ENCODE measurements at places on chromosomes 7 and 10.

DNA sequence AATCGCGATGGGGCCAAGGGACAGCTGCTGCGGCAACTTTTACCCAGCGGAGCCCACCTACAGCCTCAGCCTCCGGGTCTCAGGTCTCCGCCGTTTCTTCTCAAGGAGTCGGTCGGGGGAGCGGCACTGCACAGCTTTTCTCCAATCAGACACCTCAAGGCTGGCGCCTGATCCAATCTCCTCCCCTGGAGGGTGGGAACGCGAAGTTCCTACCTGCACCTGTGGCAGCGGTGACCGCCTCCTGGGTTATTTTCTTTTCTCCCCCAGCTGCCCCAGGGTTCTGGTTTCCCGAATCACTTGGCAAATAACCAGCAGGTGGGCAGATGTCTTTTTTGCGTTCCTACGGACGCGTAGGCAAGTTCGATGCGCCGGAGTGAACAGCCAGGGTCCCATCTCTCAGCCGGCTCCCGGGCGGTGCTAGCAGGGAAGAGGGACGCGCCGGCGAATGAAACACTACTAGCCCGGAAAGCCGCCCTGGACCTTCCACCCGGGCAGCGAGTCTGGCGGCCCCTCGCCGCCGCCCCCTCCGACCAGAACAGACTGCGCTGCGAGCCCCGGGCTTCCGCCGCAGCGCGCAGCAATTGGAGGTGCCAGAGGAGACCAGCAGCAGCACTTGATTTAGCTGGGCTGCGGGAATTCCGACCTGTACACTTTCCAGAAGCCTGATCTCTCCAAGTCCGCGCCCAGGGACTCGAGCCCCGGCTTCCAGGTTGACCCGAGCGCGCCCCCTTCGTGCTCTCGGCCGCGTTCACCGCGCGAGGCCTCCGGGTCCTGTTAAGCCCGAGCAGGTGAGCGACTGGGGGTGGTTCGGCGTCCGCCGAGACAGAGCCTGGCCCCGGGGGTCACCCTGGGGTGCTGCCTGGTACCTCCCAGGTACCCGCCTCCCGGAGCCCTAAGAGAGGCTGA, at the start of gene PRR15:
PRR15 (plus strand) TSS at position 246 of the 906 bp plus-strand sequence. CDS start 2,495 bp downstream, outside the sequence.
- no peaks in the 10 kb centered on the region for H3K27me3 ChIP-seq
- H3K36me3 ChIP-seq = peaks cover 3% of the 10 kb centered on the region
- peaks cover 38% of the 10 kb centered on the region for H3K4me1 ChIP-seq
- peak within 1 kb of the TSS; percentile 91 for H3K4me3 ChIP-seq
- H3K27ac ChIP-seq = peak within 1 kb of the TSS; percentile 61

- H3K4me3 ChIP-seq = no peak overlapping the region
- DNase-seq = no peak
- no peaks in the 10 kb centered on the region for H3K4me1 ChIP-seq
- H3K36me3 ChIP-seq = no peaks in the 10 kb centered on the region
Observed at GRCh38 chr10:110629680-110630191, 14.4 kb upstream of the RBM20 start.

GRCh38 chr7:16590424-16590823, 55.1 kb downstream of the ANKMY2 start:
- no peaks in the 10 kb centered on the region for H3K36me3 ChIP-seq
- H3K27me3 ChIP-seq = no peaks in the 10 kb centered on the region
- no peak overlapping the region for H3K4me3 ChIP-seq
- H3K4me1 ChIP-seq = peaks cover 6% of the 10 kb centered on the region
- no peak overlapping the region for H3K27ac ChIP-seq

- H3K36me3 ChIP-seq = peaks cover 3% of the 10 kb centered on the region
- no peaks in the 10 kb centered on the region for H3K27me3 ChIP-seq
- DNase-seq = no peak
- H3K4me3 ChIP-seq = no peak overlapping the region
- H3K27ac ChIP-seq = no peak overlapping the region
Observed at GRCh38 chr7:55502858-55503440, 69.4 kb downstream of the VOPP1 start.

- peaks cover 5% of the 10 kb centered on the region for H3K27me3 ChIP-seq
- DNase-seq = no peak
- no peak overlapping the region for H3K4me3 ChIP-seq
- peaks cover 1% of the 10 kb centered on the region for H3K4me1 ChIP-seq
- H3K27ac ChIP-seq = no peak overlapping the region
- no peaks in the 10 kb centered on the region for H3K36me3 ChIP-seq
Observed at GRCh38 chr10:78432583-78432982, 398.9 kb downstream of the RPS24 start.

DNA sequence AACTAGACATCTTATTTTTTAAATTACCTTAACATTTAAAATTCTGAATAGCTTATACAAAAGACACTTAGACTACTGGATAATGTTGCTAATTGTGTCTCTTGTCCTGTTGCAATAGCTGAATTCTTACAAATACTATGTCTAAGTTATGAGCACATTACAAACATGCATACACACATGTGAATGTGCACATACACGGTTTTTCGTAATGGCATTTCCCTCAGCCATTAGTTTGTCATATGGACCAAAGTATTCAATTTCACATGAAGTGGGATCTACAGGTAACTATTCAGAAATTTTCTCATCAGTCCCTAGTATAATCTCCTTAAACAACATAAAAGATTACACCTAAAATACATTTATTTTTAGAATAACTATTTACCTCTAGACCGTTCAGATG, 178.6 kb upstream of the BET1 start:
- no peak overlapping the region for H3K4me3 ChIP-seq
- H3K36me3 ChIP-seq = no peaks in the 10 kb centered on the region
- H3K27ac ChIP-seq = no peak overlapping the region
- H3K27me3 ChIP-seq = no peaks in the 10 kb centered on the region

- no peak overlapping the region for H3K27ac ChIP-seq
- H3K4me1 ChIP-seq = peaks cover 27% of the 10 kb centered on the region
- H3K36me3 ChIP-seq = no peaks in the 10 kb centered on the region
- no peaks in the 10 kb centered on the region for H3K27me3 ChIP-seq
- peak overlapping the region; percentile 61 for H3K4me3 ChIP-seq
Observed at GRCh38 chr10:72260976-72261783, 12.5 kb upstream of the DDIT4 start.

- no peaks in the 10 kb centered on the region for H3K36me3 ChIP-seq
- H3K27me3 ChIP-seq = no peaks in the 10 kb centered on the region
- H3K27ac ChIP-seq = no peak overlapping the region
- no peak overlapping the region for H3K4me3 ChIP-seq
- peaks cover 15% of the 10 kb centered on the region for H3K4me1 ChIP-seq
- no peak for DNase-seq
Observed at GRCh38 chr10:50575477-50576244, 48.1 kb downstream of the SGMS1 start.

GRCh38 chr7:22445140-22445743, 54.7 kb downstream of the STEAP1B start:
- H3K4me3 ChIP-seq = peak overlapping the region; percentile 19
- no peak overlapping the region for H3K27ac ChIP-seq
- H3K4me1 ChIP-seq = peaks cover 25% of the 10 kb centered on the region
- no peaks in the 10 kb centered on the region for H3K27me3 ChIP-seq

DNA sequence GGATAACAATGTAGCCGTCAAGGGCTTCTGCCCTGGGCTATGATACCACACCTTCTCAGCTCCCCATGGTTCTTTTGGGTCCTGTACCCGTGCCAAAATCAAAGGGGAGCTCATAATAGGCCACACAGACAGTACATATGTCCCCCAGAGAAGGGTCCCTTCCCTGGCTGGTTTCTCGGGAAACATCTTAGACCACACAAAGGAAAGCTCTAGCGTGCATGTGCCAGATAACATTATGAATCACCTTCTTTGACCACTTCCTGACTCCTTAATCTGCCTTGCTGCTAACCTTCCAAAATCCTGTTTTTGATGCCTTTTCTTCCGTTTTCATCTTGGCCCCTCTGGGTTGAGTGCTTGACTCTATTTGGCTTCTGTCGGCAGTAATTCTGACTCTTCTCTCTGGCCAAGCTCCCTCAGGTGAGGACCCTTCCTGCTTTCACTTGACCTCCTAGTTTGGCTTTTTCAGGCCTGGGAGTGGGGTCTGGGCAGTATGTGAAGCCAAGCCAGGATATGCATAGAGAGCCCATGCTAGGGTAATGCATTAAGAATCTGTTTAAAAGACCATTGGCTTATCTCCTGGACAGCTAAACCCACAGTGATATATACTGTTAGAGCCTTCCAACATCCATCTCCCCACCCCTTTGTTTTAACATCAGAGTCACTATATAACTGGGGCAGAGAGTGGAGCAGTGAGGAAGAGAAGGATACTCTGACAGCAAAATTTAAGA, 84.8 kb downstream of the ANLN start:
- H3K4me3 ChIP-seq = no peak overlapping the region
- H3K36me3 ChIP-seq = no peaks in the 10 kb centered on the region
- H3K4me1 ChIP-seq = peaks cover 25% of the 10 kb centered on the region
- DNase-seq = peak; percentile 98
